ENCODE measurements at places on chromosomes 16 and 17.

DNA sequence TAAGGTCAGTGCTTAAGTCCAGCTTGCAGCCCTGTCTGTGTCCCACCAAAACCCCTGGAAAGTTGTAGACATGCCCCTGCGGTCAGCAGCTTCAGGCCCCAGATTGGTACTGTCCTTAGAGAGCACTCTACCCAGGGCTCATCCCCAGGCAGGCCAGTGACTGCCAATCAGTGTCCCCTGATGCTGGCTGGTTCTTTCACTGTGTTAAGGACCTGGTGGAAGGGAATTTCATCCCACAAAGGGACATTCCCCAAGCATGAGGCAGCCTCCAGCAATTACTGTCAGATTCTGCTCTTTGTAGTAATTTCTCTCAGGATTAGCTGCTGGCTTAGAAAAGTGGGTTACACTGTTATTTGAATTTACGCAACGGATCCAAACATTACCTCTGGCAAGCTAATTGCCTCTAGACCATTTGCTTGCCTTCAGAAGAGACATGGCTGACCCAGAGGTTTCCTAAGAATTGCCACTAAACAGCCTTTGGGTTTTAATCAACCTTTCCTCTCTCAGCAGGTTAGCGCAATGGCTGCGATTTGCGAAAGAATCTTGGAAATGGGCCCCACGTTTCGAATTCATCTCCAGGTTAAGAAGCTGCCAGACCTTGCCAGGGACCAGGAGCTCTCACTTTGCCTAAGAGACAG is 5.9 kb downstream of the IRX6 start:
- DNase-seq = no peak

GRCh38 chr17:73341350-73342049 is 29.7 kb upstream of the CDC42EP4 start:
- DNase-seq = no peak

DNA sequence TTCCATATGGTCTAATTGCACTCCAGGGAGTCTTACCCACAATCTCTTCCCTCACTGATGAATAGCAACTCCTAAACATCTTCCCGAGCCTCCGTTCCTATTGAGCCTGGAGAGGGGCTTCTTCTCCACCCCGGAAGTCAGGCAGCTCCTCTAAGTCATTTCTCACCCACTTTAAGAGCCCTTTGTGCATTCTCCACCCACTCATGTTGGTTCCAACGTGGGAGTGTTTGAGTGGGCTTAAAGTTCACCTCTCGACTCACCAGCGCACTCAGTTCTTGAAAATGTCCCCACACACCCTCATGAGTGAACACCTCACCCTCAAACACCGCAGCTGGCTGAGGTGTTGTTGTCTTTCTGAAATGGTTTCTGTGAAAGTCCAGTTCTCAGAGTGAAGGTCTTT is 67.6 kb downstream of the TMEM114 start:
- no peak for DNase-seq

DNA sequence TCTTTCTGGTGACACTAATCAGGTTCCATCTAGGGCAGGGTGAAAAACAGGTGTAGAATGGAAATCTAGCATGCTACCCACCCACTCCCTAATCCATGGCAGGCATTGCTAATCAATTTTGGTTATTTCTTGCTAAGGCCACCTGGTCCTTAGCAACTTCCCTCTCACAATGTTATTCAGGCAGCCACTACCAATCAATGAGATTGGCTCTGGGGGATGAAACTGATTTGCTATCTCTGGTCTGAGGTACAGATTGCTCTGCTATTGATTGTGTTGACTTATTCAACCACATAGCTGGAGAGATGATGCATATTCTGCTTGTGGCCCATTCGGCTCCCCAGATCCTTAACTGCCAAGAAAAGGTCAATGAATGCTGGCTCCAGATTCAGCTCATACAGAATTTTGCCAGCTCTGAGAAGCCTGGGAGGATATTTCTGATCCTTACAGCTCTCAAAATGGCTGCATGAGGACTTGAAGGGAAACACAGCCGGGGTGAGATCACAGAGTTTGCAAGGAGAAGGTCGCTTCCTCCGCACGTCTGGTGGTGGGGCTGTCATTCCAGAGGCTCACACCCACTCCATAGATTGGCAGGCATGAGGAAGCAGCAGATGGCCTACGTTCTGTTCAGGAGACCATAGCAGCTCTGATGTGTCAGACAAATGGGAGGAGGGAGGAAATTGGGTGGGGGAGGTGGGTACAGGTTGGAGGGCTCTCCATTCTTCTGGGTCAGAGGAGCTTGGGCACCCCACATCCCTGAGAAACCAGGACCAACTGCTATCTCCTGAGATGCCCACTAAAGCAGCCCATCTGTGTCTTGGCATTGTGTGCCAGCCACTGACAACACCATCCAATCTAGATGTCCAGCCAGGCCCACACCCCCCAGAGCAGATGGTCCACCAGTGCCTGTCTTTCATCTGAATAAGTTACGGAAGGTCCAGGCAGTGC is 22.3 kb downstream of the SEZ6 start:
- no peak for DNase-seq

All from NCI-H146 (cell line).